ENCODE measurements at places on chromosomes 5 and 9.

GRCh38 chr9:92242260-92243136 lies 51.0 kb downstream of the IARS1 start:
- DNase-seq = no peak

- DNase-seq = no peak
Observed at GRCh38 chr5:165560648-165561047, 2055.2 kb downstream of the MAT2B start.

DNA sequence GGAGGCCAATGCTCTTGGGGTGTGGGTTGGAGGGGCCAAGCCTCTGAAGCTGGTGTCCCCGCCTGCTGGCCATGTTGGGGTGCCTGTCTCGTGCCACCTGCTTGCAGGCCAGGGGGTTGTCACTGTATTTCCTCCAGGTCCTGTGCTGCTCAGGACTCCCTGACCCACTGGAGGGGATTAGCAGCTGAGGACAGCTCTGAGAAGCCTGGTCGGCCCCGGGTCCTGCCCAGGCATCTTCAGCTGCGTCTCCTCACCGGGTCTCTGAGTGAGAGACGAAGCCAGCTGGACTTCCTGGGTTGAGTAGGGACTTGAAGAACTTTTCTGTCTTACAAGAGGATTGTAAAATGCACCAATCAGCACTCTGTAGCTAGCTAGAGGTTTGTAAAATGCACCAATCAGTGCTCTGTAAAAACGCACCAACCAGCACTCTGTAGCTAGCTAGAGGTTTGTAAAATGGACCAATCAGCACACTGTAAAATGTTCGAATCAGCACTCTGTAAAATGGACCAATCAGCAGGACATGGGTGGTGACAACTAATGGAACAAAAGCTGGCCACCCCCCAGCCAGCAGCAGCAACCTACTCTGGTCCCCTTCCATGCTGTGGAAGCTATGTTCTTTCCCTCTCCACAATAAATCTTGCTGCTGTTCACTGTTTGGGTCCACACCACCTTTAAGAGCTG lies 20.6 kb upstream of the SLC9A3 start:
- no peak for DNase-seq

DNA sequence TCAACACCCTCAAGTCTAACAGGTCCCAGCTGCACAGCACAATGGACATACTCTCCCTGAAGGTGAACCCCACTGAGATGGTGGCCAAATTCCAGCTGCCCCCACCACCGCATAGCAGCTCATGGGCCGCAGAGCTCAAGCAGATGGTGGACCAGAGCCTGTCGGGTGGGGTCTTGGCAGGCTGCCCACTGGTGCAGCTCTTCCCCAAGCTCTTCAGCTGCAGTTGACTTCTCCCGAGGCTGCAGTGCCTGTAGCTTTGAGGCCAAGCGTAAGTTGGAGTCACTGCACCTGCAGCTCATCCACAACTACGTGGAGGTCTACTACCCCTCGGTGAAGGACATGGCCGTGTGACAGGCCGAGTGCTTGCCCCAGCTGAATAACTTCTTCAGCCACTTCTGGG lies 56.6 kb upstream of the SPTLC1 start:
- DNase-seq = no peak

- no peak for DNase-seq
Observed at GRCh38 chr5:151450605-151451004, 3.2 kb downstream of the SLC36A1 start.
